ENCODE measurements at places on chromosomes 6 and 20.

DNA sequence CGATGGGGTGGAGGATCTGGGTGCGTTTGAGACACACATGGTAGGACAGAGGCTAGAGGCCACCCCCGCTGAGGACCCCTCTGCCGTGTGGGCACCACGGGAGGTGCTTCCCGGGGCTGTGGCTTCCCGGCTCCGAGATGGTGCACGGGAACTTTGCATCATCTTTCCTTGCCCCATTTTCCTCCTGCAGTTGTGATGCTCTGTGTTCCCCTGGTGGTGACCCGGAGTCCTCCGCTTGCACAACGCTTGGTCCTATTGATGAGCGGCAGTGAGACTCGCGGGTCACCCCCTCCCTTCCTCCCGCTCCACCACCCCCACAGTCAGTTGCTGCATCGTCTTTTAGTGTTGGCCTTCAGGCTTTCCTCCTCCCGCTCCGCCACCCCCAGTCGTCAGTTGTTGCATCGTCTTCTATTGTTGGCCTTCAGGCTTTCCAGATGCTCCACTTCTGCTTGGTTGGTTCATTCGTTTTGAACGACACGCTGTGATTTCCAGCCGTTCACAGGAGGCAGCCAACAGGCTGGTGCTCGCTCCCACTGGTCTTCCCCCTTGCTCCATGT, 37.3 kb downstream of the PYGB start:
- peak; percentile 4 for DNase-seq

GRCh38 chr6:53539561-53539960, 5.3 kb downstream of the GCLC start:
- DNase-seq: no peak

DNA sequence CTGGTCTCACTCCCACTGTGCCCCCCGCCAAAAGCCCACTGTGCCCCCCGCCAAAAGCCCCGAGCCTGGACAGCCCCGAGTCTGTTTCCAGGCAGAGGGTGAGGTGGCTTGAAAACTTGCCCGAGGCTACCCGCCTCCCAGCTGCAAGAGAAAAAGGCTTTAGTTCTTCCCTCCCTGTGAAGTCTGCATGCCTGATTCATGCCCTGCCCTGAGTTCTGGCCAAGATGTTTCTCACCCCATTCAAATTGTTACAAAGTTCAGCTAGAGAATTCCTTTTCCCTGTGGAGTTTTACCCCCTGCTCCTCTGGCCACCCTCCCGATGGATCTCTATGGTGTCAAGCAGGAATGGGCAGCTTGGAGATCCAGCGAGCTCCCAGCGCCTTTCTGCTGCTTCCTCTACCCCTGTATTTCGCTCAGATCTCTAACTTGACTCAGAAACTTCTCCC, 298.8 kb upstream of the MAP3K7 start:
- no peak for DNase-seq

GRCh38 chr20:58238490-58238889, 10.0 kb upstream of the ANKRD60 start:
- no peak for DNase-seq

GRCh38 chr6:33623895-33624381, 2.8 kb downstream of the ITPR3 start:
- DNase-seq: no peak

- DNase-seq: no peak
These were observed 1.6 kb upstream of the THBD start for GRCh38 chr20:23050847-23051627.

DNA sequence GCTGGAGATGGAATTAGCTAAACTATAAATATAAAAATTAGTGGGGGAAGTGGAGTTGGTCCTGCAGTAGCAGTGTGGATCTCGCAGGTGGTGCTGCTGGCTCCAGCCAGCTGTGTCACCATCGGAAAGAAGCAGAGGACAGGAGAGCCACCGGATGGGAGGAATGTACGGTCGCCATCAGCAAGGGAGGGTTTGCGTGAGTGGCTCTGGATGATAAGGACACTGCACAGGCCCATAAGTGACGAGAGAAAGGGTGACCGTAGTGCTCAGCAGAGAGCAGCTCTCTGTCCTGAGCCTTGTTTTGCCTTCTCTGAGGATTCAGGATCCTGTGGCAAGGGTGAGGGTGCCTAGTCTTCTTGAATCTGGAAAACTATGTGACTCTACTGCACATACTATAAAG, 378.7 kb downstream of the ZFAND3 start:
- DNase-seq: no peak

DNA sequence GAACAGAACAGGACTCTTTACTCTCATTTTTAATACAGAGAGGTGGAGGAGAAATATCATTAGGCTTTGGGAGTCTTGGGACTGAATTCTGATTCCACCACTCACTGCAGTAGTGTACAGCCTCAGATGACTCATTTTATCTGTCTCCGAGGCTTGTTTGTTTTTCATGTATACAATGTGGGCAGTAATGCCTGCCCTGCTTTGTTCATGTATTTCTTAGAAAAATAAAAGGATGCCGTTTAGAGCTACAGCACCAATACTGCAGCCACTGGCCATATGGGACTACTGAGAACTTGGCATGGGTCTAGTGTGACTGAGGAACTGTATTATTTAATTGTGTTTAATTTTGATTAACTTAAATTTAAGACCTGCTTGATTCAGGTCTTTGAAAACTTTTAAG, 41.2 kb upstream of the JAG1 start:
- DNase-seq: no peak

GRCh38 chr20:24588047-24588635, 118.7 kb downstream of the SYNDIG1 start:
- no peak for DNase-seq

- DNase-seq: no peak
These were observed 5.4 kb upstream of the GJA10 start for GRCh38 chr6:89888871-89889270.

GRCh38 chr6:110735666-110736065, 79.6 kb downstream of the CDK19 start:
- no peak for DNase-seq

All from activated CD8-positive, alpha-beta memory T cell treated with anti-CD3 and anti-CD28 coated beads, Interleukin-2, amount 50 U/mL, for 4 hours (primary cell).